Stimulated activated CD8-positive, alpha-beta memory T cell treated with anti-CD3 and anti-CD28 coated beads, Interleukin-4, amount 100 ng/mL, for 1 hour (primary cell): ENCODE measurements at places on chromosomes 7 and 10.

GRCh38 chr7:23470330-23471105 is at the start of gene IGF2BP3:
TSS of gene IGF2BP3 (minus strand) at chr7:23470491. CDS start at chr7:23470110, 381 bp downstream.
- DNase-seq: no peak

GRCh38 chr7:107846324-107846723 is 43.3 kb upstream of the SLC26A3 start:
- DNase-seq: no peak

DNA sequence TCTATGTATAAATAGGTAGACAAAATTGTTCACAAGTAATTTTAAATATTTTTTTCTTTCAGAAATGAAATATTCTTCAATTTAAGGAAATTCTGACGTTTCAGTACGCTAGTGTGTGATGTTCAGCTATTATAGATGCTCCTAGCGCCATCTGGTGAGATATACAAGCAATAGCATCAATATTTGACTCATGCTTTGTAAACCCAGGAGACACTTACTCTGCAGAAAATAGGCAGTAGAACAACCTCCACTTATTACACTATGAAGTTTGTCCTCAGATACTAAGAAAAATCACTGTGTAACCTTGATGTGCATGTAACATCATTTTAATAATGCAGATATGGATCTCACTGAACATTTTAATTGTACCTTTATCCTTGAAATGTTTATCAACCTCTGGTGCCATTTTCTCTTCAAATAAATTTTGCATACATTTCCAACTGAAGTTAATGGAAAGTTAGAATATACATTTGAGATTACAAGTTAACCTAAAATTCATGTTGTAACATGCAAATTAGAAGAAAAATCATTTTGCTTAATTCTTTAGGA is 151.5 kb upstream of the FAM3C start:
- DNase-seq: no peak

DNA sequence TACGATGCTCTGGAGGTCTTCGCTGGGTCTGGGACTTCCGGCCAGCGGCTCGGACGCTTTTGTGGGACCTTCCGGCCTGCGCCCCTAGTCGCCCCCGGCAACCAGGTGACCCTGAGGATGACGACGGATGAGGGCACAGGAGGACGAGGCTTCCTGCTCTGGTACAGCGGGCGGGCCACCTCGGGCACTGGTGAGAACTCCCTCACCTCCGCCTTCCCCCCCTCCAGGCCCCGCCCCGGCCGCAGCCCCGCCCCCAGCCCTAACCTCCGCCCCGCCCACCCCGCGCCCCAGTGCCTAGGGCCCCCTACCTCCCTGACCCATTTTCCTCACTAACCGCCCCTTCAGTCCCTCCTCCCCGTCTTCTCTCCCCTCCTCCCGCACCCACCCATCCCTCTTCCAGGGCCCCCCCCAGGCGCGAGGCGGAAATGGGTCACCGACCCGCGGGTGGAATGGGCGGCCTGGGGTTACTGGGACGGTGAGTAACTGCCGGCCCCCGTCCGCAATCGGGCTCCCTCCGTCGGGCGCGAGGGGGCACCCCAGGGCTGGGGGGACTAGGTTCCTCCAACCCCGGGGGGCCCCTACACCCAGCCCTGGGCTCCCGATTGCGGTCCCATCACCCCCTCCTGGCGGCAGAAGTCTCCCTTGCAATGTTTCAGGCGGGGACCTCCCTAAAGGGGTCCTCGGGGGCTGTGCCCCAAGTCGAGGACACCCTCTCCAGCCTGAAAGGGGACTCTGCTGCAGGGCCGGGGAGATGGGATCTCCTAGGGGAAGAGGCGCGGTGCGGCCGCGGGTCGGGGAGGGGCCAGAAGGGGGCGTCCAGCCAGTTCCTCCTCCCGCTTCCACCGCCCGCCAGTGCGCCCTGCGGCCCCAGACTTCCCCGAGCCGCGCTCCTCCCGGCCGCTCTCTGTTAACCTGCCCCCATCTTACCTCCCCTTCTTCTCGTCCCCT is 2.1 kb downstream of the PCOLCE start:
- peak; percentile 46 for DNase-seq

DNA sequence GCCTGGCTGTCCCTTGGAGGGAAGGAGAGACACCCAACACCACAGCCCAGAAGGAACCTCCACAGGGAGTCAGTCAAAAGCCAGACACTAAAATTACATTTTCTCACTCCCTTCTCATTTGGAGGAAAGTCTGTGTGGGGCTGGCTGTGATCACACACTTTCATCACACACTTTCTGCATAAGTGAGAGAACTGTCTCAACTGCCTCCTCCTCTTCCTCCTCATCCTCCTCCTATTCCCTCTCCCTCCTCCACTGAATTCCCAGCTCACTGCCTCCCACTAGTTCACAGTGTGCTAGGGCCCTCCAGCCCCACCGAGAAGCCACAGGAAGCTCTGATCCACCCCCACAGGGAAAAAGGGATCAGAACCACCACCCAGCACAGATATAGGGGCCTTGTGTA is 91.6 kb downstream of the KCNMA1 start:
- no peak for DNase-seq

GRCh38 chr7:82741493-82741892 is 297.9 kb upstream of the CACNA2D1 start:
- DNase-seq: no peak

GRCh38 chr7:134963036-134963435 is 23.3 kb upstream of the AGBL3 start:
- no peak for DNase-seq

- DNase-seq: no peak
These were observed 73.3 kb downstream of the DNAH11 start for GRCh38 chr7:21616091-21616490.

DNA sequence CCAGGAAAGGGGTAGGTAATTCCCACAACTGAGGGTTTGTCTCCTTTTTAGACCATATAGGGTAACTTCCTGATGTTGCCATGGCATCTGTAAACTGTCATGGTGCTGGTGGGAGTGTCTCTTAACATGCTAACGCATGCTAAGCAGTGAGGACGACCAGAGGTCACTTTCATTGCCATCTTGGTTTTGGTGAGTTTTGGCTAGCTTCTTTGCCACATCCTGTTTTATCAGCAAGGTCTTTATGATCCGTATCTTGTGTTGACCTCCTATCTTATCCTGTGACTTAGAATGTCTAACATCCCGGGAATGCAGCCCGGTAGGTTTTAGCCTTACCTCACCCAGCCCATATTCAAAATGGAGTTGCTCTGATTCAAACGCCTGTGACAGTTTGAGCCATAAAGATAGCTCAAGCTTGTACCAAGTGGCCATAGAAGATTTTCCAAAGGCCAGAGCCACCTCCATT is 176.0 kb upstream of the NAMPT start:
- DNase-seq: no peak

DNA sequence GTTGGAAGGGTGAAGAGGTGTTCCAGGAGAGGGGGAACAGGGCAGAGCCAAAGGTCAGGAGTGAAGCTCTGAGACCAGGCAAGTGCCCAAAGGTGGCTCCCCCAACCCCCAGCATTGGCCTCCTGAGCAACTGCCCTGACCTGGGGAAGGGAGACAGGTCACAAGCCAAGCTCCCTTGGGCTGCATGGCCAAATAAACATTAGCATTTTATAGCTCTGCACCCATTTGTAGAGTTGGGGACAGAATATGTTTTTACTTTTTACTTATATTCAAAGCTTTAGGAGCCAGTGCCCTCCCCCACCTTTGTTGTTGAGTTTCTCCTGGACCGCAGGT is 4.0 kb downstream of the UNC5B start:
- no peak for DNase-seq

GRCh38 chr10:11300026-11300425 is 282.4 kb downstream of the CELF2 start:
- DNase-seq: no peak

DNA sequence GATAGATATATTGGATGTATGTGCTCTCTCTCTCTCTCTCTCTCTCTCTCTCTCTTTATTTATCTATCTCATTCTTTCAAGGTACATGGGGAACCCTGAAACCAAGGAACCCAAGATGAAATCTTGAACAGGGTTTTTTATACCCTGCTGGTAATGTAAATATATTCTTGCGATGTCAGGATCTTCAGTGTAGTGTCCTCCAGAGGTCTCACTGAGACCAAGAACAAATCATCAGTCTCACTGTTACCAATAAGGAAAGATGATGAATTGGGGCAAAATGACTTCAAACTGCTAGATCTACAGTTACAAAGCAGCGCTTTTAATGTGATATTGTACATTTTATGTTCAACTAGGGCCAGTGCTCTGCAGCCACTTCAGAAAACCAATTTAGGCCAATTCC is 423.5 kb downstream of the ANKRD7 start:
- no peak for DNase-seq

DNA sequence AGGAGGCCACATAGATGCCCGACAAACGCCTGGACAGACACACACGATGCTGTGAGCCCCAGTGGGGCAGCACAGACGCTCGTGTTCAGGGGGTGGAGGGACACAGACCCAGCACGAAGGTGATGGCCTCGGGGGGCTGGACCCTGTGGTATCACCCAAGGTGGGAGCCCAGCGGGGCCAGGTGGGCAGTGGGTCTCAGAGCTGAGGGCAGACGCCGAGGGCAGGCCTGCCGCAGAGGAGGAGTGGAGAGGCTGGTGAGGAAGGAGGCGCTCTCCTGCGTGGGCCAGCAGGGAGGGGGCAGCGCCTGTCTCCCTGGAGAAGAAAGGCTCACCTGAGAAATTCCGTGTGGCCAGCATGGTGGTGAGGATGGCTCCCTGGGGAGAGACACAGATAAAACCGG is 39.6 kb downstream of the YKT6 start:
- DNase-seq: no peak

GRCh38 chr10:44858017-44858371 is 53.1 kb upstream of the TMEM72 start:
- DNase-seq: no peak

DNA sequence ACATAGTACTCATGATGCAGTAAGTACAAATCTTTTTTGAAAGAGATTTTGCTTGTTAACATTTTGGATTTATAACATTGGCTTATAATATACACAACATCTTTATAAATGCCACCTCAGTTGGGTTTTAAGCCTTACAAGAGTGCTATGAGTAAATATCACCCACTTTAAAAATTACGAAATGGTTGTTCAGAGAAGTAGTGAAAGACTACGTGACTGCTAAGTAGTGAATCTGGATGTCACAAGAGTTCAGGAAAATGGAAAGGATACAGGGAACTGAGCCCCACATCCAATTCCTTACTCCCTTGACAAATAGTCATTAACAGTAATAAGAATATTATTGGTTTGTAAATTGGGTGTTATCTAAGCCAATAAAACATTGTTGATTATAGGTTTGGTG is 20.0 kb downstream of the TMEM106B start:
- no peak for DNase-seq

DNA sequence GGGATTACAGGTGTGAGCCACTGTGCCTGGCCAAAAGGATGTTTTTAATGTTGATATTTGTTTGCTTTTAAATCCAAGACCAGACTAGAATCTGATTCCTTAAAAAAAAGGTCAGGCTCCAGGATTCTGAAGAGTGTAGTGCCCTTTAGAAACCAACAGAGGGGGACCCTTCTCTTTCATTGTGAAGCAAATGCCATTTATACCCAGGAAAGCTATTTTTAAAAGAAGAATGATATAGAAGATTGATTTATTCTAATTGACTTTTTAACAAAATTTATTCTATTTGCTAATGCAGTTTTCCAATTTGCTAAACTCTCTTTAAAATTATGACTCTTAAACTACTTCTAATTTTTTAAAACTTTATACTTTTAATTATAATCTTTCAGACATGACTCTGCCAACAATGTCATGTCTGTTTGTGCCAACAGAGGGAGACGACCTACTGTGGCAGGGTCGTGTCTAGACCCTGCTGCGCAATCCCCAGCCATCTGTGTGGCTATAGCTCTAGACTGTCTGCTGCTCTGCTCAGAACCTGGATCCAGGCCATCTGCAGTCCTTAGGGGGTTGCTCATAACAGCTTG is 201.0 kb upstream of the IMMP2L start:
- no peak for DNase-seq
